Activated CD4-positive, alpha-beta T cell treated with anti-CD3 and anti-CD28 coated beads for 36 hours (primary cell): ENCODE measurements at places on chromosomes 13 and 19. TPM values are rescaled to one million over a fixed set of nuclear protein-coding genes. Genes with fewer than 3 reads are reported as not detected.
A peak's percentile ranks its signal among the peaks of the same experiment; 100 is the strongest.

DNA sequence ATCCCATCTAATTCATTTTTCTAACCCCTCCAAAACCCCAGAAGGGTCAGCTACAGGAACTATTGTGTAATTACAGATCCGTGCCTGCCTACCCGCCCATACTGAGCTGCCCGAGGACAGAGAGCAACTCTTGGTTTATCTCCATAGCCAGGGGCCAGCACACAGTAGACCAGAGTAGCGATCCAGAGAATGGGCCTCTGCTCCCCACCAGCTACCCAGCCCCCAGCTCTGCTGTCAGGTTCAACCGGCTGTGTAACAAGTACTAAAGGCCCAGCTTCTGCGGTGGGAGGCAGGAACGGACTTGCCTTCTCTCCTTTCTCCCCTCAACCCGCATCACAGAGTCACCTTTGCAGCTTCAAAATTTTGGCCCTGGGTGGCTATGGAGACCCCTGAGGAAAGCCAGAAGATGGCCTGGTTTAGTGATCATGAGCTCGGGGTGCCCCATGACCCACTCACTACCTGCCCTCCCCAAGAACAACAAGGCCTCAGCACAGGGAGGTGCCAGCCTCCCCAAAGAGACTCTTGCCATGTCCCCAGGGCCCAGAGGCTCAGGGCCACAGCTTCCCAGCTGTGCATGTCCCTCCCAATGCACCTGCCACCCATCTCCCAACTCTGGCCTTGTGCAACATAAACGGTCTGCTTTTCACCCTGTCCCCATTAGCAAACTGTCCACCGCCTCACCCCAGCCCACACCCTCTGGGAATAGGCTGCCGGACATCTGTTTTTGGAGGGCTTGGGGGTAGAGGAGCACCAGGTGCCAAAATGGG, 5.7 kb downstream of the CALM3 start:
- no peak for DNase-seq

The COL4A1 gene
- total RNA-seq: 0.14 TPM

The LDLR gene
- total RNA-seq: 73.0 TPM

The ADGRE2 gene
- total RNA-seq: 0.75 TPM

DNA sequence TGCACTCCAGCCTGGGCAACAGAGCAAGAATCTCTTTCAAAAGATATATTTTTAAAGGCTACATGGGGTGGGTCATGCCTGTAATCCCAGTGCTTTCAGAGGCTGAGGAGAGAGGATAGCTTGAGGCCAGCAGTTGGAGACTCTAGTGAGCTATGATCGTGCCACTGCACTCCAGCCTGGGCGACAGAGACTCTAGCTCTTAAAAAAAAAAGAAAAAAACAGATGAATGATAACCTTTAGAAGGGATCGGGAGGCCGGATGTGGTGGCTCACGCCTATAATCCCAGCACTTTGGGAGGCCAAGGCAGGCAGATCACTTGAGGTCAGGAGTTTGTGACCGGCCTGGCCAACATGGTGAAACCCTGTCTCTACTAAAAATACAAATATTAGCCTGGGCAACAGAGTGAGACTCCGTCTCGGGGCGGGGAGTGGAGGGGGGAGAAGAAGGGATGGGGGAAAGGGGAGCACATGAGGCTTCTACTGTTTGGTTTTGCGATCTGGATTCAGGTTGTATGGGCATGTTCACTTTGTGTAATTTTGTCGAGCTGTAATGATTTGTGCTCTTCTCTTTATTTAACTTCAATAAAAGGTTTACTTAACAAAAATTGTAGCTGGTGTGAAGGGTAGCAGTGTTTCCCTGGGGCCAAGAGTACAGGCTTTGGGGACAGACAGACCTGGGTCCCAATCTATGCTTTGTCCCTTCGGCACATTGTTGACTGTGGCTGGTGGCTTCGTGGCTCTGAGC, 1.1 kb upstream of the PSMC4 start:
- peak; percentile 49 for DNase-seq

The HIPK4 gene
- total RNA-seq: 0.09 TPM

DNA sequence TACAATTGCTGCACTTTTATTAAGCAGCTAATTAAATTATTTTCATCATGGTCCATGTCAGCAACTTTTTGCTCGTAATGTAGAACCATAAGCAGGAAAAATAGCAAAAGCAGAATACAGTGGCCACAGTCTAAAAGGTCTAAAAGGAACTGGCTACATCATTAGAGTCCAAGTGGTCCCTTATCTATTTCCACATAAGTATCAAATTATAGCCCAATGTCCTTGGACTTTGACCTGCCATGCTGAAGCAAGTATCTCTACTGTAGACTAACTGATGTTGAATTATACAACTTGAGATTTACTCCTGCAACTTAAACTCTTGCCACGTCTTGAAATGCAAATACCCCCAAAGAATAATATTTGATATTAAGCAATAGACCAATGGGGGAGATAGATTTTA, 68.8 kb downstream of the OXGR1 start:
- DNase-seq: no peak

DNA sequence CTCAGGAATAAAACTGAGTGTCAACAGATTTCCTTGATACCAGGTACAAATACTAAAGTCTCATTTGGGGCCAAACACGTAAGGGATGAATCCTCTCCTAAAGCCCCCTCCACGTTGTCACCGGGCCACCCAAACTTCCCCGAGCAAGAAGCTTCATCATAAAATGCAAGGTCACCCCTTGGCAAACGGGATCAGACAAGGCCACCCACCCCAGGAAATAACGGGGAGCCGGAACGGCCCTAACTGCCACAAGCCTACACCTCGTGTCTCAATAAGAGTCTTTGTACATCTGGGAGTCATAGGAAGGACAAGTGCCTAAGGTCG, 717 bp downstream of the EEF2 start:
- no peak for DNase-seq

DNA sequence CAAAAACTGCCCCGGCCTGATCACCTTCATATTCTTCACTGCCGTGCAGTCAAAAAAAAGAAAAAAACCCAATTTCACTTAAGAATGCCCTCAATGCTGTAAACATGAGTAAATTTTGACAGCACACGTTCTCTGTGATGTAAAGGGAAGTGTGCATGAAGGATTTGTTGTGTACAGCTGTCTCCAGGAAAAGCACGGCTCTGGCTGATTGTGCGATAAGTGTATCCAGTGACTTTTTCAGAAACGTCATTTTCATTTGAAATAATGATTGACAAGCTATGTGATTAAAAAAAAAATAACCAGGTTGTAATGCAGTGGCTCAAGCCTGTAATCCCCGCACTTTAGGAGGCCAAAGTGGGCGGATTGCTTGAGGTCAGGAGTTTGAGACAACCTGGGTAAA, 39.6 kb downstream of the ANKRD10 start:
- no peak for DNase-seq

DNA sequence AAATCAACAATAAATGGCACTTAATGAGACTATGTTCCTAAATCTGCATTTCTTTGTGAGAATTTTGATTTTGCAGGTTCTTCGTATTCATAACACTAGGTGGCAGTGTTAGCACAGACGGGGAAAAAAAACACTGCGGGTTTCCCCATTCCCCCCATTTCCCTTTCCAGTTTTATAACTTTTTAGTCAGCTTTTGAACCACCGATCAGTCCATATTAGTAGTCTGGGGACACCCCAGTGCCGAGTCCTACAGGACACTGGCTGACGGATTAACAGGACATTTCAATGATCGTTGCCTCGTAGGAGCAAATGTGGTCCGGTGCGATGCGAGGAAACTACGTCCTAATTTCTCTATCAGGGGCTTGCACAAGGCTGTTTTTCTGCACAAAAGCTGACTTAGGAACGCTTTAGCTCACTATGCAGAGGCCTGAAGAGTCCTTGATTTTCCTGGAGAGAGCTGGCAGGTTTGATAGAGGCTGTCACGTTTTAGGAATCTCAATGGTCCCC, 234.3 kb downstream of the LMO7 start:
- DNase-seq: peak; percentile 10

DNA sequence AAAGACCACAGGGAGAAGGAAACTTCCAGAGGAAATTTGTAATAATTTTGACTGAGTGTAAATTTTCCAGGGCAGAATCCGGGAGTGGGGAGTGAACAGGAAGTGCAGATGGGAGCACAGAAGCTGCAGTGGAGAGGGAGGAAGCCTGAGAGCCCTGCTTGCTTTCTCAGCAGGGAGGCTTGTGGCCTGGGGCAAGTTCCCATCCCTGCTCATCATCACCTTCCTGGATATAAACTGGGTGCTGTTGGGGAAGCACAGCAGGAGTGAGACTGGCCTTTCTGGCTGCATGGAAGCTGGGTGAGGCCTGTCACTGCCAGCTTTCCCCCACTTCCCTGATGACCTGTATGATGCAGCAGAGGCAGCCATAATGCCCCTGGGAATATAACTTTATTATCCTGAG, 532.9 kb downstream of the SLITRK6 start:
- DNase-seq: no peak

The IGFL1 gene
- total RNA-seq: not detected
